ENCODE measurements at places on chromosomes 1 and 21.

GRCh38 chr1:19762175-19762779 lies 37.4 kb downstream of the TMCO4 start:
- no peak for DNase-seq

DNA sequence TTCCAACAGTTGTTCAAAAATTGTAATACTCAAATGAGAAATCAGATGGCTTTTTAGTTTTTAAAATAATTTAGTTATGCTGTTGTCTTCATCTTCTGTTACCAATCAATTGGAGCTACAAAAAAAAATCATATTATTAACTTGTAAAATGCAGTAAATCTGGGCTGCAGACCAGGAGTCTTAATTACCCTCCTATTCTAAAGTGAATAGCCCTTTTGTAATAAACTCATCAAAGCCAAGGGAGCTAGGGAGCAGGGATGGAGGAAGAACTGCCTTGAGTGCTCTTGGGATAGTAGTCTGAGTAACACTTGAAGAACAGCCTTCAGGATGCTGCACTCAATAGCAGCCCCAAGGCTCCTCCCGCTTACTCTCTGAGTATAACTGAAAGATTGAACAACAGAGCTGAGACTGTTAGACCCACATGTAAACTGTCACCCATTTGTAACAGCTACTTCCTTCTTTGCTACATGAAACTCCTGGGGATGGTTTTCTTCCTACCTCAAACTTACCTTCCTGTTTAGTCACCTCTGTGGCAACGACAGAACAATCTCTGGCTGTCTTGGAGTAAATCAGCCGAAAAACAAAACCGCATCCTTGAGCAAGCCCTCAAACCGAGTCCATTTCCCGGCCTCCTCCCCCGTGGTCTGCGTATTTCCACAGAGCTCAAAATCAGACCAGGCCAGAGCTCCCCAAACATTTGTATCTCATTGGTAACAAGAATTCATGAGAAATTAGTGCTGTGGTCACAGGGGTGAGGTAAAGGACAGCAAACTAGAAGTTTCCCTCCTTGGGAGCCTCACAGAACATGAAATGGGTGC lies 55.9 kb downstream of the CD58 start:
- peak; percentile 59 for DNase-seq

GRCh38 chr1:119737040-119737682 lies 25.4 kb downstream of the PHGDH start:
- DNase-seq, result no peak

- no peak for DNase-seq
These were observed 40.5 kb downstream of the C1orf198 start for GRCh38 chr1:230827801-230828200.

DNA sequence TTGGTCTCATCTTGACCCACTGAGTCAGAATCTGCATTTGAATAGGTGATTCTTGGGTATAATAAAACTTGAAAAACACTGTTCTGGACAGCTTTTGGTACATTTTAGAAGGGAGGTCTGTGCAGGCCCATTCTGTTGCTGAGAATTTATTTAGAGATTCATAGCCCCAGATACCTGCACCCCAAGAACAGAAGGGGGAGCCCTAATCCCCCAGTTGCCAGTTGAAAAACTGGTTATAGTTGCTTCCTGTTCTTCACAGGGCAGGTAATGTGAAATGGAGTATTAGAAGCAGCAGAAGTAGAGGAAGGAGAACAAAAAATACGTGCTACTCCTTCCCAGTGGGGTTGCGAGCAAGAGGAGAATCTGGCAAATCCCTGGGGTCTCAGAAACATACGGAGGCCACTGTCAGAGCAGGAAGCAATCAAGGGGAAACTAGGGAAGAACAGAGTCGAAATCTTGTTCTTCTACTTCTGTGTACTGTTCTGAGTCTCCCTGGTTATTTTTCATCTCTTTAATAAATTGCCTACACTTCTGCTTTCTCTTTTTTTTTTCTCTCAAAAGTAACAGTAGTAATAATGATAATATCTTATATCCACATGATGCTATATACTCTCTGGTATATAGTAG lies 4.6 kb upstream of the CLCA2 start:
- peak; percentile 19 for DNase-seq

DNA sequence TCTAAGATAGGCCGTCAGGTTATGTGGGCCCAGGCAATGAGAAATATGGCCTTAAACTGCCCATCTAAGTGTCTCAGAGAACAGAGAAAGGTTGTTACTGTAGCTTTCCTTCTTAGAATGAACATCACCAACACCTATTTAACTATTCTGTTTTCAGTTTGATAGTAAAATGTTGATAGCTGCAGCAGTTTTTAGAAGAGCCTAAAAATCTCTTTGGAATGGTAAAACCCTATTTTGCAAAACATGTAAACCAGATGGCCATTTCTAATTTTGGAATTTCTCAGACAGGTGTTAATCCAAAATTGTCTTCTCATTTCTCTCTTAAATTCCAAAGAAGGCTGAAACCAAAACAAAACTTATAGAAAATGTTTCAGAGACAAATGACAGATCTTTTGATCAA lies 57.5 kb downstream of the DIPK1A start:
- DNase-seq, result no peak

DNA sequence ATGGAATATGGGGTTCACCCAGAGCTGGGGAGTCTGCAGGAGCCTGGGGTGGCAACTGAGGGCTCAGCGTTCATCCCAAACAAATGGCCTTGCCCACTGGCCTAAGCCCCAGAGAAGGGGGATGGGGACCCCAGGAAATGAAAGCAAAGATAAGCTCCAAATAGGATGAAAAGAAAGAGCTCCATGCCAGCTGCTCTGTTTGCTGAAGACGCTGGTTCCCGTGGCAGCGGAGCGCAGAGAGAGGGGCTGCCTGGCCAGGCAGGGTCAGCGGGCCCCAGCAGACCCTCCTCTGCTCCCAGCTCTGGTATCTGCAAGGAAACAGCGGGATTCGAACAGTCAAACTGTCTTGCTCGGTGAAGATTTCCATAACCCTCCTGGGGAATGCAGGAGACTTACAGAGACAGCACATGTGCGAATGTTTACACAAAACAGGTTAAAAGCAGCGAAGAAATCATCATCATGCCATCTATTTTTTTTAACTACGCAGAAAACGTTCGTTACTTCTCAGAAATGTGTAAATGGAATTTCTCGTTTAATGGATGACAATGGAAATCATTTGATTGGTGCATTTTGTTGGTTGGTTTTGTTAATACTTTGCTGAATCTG lies 94.4 kb downstream of the PDE9A start:
- no peak for DNase-seq
